ENCODE measurements at places on chromosomes 13 and 19.

GRCh38 chr19:29404951-29405727 is 120.7 kb upstream of the VSTM2B start:
- DNase-seq: no peak

DNA sequence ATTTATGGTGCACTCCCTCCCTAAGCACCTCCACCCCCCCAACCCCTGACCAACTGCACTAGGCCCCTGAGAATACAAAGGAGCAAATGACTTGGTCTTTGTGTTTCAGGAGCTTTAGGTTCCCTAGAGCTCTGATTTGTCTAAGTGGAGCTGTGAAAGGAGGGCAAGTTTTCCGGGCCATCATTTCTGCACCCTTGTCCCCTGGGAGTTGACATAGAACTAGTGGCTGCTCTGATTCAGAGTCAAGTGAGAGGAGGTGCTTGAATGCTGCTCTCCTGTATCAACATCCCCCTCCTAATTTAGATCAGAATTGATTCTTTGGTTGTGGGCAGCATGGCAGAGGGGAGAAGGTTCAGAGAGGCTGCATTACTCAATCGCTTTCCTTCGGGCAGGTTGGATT is 391.6 kb downstream of the KCNRG start:
- DNase-seq: no peak

GRCh38 chr13:73275163-73275562 is 216.4 kb downstream of the KLF5 start:
- DNase-seq: no peak

GRCh38 chr13:25371875-25372283 is at the start of gene ATP8A2:
TSS of gene ATP8A2 (plus strand) at chr13:25371974. CDS start at chr13:25372213, 239 bp downstream.
- no peak for DNase-seq

GRCh38 chr19:11304936-11305335 is 9.0 kb downstream of the TSPAN16 start:
- DNase-seq: no peak

- DNase-seq: no peak
Observed at GRCh38 chr19:49585023-49585422, 3.9 kb downstream of the PRRG2 start.

All from choroid plexus epithelial cell (primary cell).